ENCODE measurements at places on chromosomes 7 and 10.

GRCh38 chr7:111676811-111677210 lies 114.5 kb upstream of the IMMP2L start:
- no peak for DNase-seq

DNA sequence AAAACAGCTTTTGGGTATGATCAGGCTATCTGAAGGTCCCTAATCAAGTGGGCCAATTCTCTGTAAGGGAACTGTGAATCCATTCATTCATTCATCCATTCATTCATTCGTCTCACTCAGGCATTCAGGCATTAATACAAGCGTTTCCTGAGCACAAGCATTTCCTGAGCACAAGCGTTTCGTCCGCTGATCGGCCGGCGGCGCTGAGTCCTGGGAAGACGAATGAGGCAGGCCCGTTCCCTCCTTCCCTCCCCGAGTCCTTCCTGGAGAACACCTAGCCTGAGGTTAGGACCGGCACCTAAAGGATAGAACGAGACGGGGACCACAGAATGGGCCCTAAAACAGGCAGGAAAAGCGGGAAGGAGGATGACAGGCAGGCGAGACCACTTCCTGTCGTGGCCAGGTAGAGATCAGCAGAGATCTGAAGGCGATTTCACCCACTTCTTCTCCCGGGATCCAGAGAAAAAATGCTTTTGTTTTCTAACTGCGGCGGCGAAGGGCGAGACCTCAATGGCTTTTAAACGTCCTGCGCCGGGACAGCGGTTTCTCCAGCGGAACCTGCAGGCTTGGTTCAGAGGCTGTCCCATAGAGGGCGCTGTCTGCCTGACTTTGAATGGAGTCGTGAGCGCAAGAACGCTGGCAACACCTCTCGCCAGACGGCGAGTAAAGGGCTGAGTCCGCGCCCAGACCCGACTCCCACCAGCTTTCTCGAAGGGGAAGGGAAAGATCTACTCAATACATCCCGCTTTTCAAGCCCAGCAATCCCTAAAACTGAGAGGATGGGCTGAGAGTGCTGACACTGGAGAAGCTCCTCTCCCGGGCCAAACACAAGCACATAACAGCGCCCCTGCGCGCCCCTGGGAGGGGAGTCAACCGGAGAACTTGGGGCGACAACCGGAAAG lies 2.9 kb upstream of the HMX3 start:
- DNase-seq = peak; percentile 68

- no peak for DNase-seq
Measured at GRCh38 chr10:118701529-118702323, 53.0 kb downstream of the CACUL1 start.

DNA sequence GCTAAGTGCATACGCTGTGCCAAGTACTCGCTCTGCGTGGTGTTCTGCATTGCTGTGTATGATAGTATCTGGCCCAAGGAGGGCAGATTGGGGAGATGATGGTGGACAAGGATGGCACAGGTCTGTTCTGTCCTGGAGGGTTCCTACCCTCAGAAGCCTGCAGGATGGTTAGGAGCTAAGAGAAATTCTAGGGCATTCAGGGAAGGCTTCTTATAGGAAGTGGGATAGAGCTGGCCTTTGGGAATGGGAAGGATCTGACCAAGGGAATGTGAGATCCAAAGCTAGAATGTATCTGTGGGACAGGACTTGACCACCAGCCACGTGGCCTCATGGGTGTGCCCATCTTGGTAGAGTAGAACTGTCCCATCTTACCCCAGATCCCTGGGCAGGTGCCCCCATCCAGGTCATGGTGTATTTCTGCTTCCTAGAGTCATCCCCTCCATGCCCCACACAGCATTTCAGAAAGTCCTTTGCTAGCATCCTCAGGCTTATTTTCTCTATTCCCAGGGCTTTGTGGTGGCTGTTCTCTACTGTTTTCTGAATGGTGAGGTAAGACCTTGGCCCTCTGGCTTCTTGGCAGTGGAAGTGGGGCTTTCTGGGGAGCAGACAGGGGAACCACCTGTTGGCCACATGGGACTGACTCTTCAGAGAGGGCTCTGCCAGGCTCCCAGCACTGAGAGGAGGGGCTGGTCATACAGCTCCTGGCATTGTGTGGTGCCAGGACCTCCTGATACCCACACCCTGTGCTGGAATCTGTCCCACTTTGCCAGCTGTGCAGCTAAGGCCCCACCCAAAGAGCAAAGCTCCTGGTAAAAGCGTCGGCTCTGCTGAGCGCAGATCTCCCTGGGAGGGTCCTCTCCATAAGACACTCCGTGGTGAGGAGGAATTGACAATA lies 52.5 kb downstream of the ADCYAP1R1 start:
- DNase-seq = no peak

GRCh38 chr10:68137171-68137570 lies 27.9 kb downstream of the MYPN start:
- DNase-seq = no peak

DNA sequence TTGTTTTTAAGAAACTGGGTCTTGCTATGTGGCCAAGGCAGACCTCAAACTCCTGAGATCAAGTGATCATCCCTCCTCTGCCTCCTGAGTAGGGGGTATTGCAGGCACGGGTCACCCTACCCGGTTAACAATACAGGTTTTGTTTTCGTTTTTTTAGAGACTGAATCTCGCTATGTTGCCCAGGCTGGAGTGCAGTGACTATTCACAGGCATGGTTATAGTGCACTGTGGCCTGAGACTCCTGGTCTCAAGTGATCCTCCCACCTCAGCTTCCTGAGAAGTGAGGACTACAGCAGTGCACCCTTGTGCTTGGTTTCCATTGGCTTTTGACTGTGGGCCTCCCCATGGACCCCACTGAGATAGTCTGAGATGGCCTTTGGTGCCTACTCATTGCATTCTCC lies 3.8 kb upstream of the TRIM24 start:
- no peak for DNase-seq

GRCh38 chr10:74650613-74651012 lies 175.8 kb upstream of the KAT6B start:
- DNase-seq = no peak

- DNase-seq = no peak
Measured at GRCh38 chr7:28217143-28217542, 36.5 kb upstream of the JAZF1 start.

DNA sequence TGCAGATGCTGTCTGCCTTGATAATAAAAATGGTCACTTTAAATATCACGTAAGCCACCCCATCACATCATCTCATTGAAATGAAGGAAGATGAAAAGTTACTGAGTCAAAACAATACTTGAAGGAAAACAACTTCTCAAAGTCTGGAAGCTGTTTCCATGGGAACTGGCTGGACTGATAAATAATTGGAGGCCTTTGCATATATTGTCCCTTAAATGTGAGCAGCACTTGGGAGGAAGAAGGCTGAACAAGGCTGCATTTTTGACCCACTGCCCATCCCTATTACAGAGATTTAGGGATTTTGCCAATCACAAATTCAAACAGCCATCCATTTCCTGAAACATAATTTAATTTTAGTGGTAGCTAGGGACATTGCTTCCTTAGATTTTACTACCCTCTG lies 18.2 kb upstream of the MAGI2 start:
- no peak for DNase-seq

- DNase-seq = no peak
Measured at GRCh38 chr10:111384556-111384955, 307.7 kb downstream of the ADRA2A start.

GRCh38 chr7:6317797-6318438 lies 45.5 kb upstream of the CYTH3 start:
- DNase-seq = no peak

DNA sequence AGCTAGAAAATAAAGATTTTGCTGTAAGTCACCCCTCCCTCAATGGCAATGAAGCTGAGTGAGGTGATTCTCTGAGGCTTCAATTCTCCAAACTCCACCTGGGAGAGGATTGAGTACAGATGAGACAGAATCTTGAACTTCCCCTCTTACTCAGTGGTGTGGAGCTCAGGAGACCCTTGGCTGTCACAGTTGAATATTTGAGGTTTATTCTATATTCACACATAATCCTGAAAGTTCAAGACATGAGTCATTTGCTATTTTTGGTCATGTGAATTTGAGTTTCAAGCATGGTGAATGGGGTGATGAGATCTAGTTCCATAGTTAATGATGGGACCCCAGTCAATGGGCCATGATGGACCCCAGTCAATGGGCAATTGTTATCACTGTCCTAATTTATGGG lies 13.9 kb upstream of the TECTB start:
- DNase-seq = no peak

- DNase-seq = no peak
Measured at GRCh38 chr7:113548137-113548536, 370.7 kb downstream of the PPP1R3A start.

GRCh38 chr10:30827531-30828120 lies 198.1 kb upstream of the LYZL2 start:
- no peak for DNase-seq

DNA sequence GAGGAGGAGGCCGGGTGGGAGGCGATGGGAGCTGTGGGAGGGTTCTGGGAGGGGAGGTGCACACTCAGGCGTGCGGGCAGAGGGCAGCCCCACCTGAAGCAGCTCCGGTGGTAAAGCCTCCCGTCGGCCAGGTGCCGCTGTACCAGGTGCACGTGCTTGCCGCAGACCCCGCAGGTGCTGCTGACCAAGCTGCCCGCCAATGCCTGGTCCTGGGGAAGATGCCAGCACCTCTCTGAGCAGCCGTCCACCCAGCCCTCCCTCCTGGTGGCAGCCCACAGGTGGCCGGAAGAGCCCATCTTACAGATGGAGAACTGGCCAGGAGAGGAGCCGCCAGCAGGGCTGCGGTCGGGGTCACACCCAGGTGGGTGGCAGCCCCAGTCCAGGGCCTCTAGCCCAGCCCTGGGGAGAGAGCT lies 12.6 kb downstream of the MICALL2 start:
- DNase-seq = no peak

GRCh38 chr10:77315496-77316129 lies 322.0 kb downstream of the KCNMA1 start:
- no peak for DNase-seq

DNA sequence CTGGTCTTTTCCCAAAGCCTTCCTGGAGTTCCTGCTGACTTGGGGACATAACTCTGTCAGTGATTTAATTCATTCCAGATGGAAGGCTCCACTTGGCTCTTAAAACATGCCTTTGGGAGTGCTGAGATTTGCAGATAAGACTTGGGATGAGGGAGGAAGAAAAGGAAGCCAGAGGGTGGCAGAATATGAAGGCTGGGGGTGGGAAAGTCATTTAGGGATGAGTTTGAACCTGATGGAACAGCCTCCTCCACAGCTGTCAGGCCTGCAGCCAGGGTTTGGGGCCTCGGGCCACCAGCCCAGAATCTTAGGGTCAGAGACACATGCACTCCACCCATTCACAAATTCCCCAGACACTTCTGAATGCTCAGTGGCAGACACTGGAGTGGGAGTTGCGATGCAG lies 28.4 kb upstream of the EIF5AL1 start:
- DNase-seq = no peak

GRCh38 chr10:11522821-11523245 lies 88.6 kb downstream of the USP6NL start:
- no peak for DNase-seq

DNA sequence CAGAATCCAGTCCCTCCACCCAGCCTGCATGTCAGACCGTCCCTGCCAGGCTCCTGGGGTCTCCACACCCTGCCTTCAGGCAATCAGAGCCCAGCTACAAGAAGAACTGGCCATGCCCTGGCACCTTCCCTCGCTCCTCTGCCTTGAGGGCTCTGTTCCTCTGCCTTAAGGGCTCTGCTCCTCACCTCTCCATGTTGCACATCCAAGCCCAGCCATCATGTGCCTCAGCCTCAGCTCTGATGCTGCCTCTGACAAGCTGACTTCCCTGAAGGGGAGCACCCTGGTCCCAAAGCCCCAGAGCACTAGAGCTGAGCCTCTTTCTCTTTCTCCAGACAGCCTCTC lies 50.3 kb upstream of the ANTXRL start:
- no peak for DNase-seq

- DNase-seq = no peak
Measured at GRCh38 chr10:71272056-71272771, 46.8 kb upstream of the SLC29A3 start.

DNA sequence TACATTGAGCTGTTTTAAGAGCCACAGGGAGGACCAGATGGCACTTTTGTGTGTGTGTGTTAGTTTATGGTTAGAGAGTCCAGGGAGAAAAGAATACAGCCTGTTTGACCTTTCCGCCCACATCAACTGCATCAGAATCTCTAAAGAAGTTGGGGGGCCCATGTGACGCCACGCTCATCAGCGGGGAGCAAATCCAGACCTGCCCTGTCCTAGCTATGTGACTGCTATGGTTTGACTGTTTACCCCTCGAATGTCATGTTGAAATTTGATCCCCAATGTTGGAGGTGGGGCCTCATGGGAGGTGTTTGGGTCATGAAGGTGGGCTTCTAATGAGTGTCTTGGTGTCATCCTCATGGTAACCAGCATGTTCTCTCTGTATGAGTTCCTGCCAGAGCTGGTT lies 128.0 kb downstream of the ADRA2A start:
- DNase-seq = no peak

GRCh38 chr7:44455155-44455554 lies 35.3 kb downstream of the NUDCD3 start:
- no peak for DNase-seq

- no peak for DNase-seq
Measured at GRCh38 chr7:31890198-31890597, 180.0 kb downstream of the PDE1C start.

DNA sequence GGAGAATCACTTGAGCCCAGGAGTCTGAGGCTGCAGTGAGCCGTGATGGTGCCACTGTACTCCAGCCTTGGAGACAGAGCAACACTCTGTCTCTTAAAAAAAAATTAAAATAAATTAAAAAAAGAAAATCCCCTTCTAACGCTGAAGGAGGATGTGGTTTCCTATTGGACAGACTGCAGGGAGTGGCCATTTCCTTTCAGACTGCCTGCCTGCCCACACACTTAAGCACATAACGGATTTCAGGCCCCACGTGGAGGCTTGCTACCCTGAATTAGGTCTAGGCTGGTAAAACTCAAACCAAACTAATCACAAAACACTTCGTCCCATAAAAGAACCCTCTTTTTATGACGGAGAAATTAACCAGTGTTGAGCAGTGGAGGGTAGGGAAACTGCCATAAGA lies 34.0 kb downstream of the GATA3 start:
- DNase-seq = no peak

- no peak for DNase-seq
Measured at GRCh38 chr10:113099431-113100183, 149.6 kb downstream of the TCF7L2 start.

DNA sequence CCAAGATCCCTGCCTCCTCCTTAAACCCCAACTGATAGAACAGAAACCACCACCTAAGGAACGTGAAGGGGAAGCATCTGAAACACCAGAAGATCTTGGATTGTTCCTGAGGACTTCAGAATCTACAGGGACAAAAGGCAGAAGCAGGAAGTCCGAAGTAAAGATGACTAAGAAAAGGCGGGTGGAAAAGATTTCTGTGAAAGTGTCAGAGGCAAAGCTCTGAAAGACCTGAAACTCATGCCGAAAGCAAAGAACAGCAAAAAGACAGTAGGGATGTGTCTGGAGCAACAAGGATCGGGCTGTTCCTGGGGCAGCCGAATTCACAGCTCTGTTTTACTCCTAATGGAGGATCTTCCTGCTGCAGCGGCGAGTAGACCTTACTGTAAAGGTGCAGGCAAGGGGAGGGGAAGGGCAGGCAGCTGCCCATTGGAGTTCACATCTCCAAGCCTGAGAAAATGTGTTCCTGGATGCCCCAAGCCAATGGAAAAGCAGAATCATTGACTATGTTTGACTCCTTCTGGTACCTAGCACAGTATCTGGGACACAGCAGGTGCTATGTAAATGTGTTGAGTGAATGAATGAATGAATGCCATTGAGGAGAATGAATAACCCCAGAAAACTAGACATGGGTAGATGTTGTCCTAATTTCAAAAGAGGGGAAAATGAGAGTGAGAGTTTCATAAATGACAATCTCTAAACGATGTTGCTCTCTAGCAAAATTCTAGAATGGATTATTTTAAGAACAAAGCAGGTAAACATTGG lies 40.4 kb downstream of the PDIA4 start:
- no peak for DNase-seq

GRCh38 chr10:114663626-114664025 lies 5.6 kb upstream of the ABLIM1 start:
- no peak for DNase-seq

Measured in C1 segment of cervical spinal cord (tissue), 14 donors.